ENCODE measurements at places on chromosomes 13 and 19.
A peak's percentile ranks its signal among the peaks of the same experiment; 100 is the strongest.

DNA sequence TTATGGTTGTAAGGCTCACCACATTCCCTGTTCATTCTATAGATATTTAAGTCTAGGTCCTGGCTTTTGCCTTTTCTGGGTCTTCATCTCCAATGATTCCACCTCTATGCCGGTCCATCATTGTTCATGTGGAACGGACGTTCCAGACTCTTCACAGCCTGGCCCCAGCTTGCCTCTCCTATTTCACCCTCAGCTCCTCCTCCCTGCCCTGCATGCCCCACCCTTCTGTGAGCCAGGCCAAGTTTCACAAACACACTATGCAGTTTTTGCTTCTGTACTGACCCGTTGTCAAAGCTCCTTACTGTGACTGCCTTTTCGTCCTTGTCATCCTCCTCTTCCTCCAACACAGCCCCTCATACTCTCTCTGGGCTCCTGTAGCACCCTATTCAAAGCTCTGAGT lies 31.3 kb downstream of the TEX26 start:
- no peak for DNase-seq

DNA sequence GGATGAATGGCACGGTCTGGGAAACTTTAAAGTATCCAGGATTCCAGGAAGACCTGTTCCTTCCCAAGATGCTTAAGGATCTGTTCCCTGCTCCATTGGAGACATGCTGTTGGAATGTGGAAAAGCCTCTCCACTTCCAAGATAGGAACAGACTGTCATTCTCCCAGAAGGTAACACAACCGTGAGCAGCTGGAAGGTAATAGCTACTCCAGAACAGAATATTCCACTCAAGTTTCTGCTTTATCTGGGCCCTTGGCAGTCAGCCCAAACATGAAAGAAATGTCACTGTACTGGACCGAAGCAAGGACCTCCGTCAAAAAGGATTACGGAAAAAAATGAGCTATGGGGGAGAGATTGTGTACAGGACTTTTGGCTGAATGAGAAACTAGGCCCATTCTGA lies 420.9 kb upstream of the NBEA start:
- no peak for DNase-seq

GRCh38 chr13:106493533-106494220 lies 41.8 kb downstream of the EFNB2 start:
- DNase-seq, result no peak

- DNase-seq, result no peak
Measured at GRCh38 chr13:19152403-19152802, 29.2 kb downstream of the TUBA3C start.

DNA sequence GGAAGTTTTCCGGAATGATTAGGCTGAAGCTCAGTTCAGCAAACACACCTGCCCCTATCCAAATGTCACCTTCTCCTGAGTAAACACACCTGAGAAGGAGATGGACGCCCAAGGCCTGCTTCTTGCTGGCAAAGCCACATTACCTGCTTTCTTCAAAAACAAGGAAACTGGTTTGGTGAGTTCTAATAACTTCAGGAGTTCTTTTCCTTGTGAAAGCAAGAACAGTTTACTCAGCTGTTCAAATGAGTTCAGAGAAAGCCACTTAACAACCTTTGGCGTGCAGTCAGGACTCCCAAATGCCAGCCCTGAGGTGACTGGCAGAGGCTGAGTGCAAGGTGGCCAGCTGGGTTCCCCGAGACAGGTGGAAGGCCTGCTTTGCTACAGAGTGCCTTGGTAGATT lies 160.5 kb downstream of the STK24 start:
- no peak for DNase-seq

DNA sequence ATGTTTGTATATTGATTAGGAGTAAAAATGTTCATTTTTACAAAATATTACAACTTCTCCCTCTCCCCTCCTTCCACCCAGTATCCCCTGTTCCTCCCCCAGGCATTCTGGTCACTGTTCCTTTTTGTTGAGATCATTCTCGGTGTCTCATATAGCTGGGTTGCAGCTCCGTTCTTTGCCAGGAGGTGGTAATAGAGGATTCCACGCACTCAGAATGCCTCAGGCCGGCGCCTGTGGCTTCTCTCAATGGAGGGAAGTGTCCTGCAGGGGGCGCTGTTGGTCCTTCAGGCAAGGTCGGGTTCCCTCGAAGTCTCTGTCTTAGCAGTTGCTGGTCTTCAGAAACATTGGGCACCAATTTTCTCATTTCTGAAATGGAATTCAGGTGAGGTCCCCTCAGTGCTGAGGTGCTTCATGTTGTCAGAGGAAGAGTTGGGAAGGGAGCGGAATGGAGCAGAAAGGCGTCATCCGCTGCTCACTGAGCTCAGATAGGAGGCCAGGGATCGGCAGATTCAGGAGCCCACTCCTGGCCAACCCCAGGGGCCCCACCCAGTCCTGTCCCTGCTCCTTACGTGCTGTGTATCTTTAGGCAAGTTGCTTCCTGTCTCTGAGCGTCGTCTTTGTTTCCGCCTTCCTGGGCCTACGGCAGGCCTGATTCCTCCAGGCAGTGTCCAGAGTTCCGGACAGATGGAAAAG lies 10.3 kb upstream of the GARIN5A start:
- peak; percentile 35 for DNase-seq

DNA sequence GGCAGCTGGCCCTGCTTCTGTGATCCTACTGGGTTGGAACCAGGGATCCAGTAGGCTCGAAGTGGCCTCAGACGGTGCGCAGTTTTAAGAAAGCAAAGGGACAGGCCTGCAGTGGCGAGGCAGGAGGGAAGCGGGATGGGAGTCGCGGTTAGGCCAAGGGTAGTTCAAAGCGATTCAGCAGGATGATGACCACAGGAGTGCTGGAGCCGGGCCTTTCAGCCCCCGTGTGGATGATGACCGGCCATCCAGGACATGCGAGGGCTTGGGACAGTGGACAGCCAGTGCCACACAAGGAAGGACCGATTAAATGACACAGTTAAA lies 854 bp downstream of the RNASEH2B start:
- no peak for DNase-seq

DNA sequence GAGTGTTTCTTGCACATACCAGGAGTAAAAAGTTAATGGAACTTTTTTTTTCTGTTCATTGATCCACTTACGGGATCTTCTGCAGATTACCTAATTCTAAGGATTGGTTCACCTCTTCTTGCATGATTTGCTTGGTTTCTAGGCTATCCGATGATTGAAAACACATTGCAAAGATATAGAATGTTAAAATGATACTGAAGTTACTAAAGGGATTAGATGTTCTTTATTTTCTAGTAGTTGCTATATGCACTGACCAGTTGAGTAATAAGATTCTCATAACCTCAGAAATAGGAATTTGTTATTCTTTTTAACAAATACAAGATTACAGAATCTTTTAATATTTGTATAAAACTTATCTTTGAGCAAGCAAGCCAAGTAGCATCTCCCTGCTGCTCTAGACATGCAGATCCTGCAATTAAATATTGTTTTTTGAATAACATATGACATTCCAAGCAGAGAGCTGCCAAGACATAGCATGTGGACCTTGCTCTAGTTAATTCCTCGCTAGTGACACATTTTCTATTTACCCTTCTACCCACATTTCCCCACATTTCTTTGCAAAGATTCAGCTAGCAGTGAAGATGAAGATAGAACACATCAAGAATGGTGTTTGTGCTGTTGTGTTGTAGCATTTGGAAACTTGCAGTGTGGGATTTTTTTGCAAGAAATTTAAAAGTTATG lies 51.7 kb upstream of the RNF113B start:
- no peak for DNase-seq

- DNase-seq, result no peak
Measured at GRCh38 chr19:2341244-2341751, 12.8 kb downstream of the SPPL2B start.

DNA sequence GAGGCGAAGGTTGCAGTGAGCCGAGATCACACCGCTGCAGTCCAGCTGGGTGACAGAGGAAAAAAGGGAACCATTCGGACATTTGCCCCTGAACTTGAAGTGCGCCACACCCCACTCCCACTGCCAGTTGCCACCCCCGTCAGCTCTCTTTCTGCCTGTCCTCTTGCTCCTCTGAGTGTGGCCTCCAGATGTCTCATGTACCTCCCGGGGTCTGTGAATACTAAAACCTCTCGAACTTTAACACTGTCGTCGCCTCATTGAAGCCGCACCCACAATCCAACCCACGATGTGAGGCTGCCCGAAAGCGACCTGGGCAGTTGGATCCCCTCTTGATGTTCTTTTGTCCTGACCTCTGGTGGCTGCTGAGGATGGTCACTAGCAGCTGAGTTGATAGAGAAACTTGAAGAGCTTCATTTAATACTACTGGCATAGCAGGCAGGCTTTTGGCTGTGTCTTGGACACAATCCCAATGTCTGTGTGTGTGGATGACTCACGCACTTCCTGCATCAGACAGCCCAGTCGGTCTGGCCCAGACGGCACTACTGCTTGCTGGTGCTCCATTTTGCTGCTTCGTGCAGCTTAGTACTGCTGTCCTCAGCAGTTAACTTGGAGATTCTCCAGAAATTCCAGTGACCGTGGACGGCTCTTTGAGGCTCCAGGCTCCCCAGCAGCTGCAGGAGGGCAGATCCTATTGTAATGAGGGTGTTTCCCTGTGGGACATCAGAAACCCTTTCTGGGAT lies 4.2 kb downstream of the FPR3 start:
- no peak for DNase-seq

DNA sequence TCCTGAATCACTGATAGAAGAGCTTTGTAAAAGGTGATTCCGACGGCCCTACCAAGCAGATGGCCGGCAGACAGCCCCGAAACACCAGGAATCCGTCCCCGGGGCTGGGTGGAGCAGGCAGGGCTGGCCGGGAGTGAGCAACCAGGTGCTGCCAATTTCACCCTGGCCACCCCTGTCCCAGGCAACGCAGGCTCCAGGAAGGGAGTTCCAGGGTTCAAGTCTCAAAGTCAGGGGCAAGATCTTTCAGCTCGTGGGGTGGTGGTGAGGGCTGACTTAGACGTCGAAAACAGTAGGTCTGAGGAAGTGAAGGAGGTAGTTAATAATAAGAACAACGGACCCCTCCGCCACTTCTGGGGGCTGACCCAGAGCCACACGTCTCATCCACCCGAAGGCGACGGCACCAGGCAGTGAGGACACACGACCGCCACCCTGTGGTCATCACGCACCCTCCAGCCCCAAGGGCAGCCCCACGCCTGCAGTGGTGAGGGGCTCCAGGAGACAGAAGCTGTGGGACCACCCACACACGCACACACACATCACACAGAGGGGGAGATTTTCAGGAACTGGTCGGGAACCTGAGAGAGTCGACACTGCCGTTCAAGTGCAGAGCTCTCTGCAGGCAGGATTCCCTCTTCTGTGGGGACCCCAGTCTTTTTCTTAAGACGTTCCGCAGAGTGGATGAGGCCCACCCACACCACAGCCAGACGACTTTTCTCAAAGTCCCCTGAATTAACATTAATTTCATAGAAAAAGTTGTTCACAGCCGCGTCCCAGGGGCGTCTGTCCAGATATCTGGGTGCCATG lies 67.2 kb downstream of the SPACA7 start:
- no peak for DNase-seq

DNA sequence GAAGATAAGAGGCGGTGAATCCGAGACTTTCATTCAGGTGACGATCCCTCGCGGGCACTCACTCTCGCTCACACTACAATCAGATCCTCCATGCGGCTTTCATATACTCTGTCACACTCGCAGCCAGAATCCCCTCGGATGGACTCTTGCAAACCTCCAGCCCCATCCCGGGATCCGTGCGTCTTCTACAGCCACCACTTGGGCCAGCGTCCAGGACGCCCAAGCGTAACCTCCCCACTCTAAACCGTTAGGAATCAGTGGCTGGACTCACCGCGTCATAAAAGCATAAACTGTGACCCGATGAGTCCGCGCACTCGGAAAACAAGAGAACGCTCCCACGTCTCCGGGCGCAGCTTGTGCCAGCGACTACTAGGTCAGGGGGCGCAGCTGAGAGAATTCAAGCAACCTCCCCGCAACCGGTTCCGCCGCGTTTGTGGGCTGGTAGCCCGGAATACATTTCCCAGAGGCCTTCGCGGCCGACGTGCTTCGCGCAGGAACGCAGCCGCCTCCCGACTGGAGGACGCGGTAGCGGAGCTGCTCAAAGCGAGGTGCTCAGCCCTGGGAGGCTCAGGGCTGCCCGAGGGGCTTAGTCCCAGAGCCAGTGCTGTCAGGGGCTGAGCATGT lies 27.6 kb downstream of the ZNF607 start:
- DNase-seq, result peak; percentile 66

- DNase-seq, result no peak
Measured at GRCh38 chr13:97141564-97142005, 80.5 kb upstream of the MBNL2 start.

DNA sequence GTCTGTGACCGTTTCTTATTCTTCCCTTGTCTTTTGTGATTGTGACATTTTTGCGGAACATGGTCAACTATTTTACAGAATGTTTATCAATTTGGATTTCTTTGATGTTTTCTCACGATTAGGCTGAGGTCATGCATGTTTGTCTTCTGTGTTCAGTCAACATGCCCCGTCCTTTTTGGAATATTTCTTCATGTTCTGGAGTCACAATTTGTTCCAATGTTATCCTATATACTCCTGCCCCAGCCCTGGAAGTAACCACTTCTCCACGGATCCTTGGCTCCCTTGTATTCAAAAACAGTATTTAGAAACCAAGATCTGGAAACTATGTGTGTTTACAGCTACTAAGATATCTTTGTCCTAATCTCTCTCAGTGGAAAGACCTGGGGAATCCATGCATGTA lies 9.6 kb downstream of the CARD8 start:
- no peak for DNase-seq

DNA sequence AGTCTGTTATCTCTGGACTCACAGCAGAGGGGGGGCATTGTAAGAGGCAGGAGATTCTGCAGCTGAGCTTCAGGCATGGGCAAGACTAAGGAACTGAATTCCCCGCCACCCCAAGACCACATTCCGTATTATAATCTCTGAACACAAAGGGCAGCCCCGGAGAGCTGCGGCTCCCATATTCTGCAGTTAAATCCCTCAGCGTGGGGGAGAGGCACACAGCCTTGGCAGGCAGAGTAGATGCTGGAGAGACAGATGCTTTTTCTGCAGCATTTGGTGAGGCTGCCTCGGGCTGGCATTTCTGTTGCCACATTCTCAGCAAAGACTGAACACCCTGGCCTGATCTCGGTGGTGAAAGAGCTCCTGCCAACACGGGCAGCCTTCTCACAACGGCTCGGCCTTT lies 12.9 kb downstream of the CHAF1A start:
- no peak for DNase-seq

- DNase-seq, result no peak
Measured at GRCh38 chr13:35216131-35216530, 260.4 kb downstream of the MAB21L1 start.

DNA sequence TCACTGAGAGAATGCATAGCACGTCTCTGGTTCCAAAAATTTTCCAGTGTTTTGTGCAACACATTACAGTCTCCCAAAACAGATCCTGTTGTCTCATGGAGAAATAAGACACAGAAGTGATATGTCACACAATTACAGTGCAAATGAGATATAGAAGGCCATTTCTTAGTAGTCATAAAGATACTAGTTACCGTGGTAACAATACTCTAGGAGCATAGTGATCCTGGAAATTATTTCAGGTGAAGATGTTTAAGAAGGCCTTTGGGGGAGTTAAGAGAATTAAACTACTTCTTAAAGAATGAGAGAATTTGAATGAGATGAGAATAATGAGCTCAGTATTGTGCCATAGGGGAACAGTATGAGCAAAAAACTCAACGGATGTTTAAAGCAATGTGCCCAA lies 628.0 kb upstream of the MIR17HG start:
- no peak for DNase-seq

- DNase-seq, result no peak
Measured at GRCh38 chr13:37806666-37807065, 62.9 kb downstream of the TRPC4 start.

- DNase-seq, result no peak
Measured at GRCh38 chr13:41767801-41768200, 193.1 kb downstream of the VWA8 start.

- no peak for DNase-seq
Measured at GRCh38 chr13:28301839-28302238, 163.5 kb downstream of the PAN3 start.

GRCh38 chr19:55486971-55487923 lies 989 bp upstream of the SSC5D start:
- peak; percentile 26 for DNase-seq
